ENCODE measurements at places on chromosomes 12 and 14. TPM values are rescaled to one million over a fixed set of nuclear protein-coding genes. Genes with fewer than 3 reads are reported as not detected.

The RIMBP2 gene
- 2.2 TPM for total RNA-seq

The ATG14 gene
- 20.0 TPM for total RNA-seq

The FOXG1 gene
- not detected for total RNA-seq

The PMCH gene
- not detected for total RNA-seq

The GMPR2 gene
- 20.0 TPM for total RNA-seq

The CDCA4 gene
- 2.1 TPM for total RNA-seq

The DYRK2 gene
- total RNA-seq = 15.3 TPM

The WDHD1 gene
- 0.92 TPM for total RNA-seq

The RNASE9 gene
- total RNA-seq = not detected

The IL31 gene
- total RNA-seq = not detected

The MYF5 gene
- 5.8 TPM for total RNA-seq

The WNT1 gene
- not detected for total RNA-seq

The VWF gene
- 78.8 TPM for total RNA-seq

The P2RX4 gene
- total RNA-seq = 5.1 TPM

The HOXC9 gene
- total RNA-seq = 13.6 TPM

The TNFAIP2 gene
- 22.2 TPM for total RNA-seq

GRCh38 chr12:76186131-76186906, 101.8 kb upstream of the NAP1L1 start:
- no peak for DNase-seq

DNA sequence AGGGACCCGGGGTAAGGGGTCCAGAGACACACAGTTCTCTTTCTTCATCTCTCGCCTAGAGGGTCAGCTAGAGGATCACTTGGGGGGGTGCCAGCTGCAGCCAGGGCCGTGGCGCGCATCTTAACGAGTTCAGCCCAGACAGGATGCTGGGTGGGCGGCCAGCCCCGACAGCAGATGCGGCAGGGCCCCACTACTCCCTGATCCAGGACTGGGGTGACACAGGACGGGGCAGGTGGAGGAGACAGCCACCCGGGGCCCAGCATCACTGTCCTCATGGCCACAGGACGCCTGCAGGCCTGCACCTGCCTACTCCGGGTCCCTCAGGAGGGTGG, 12.8 kb downstream of the AKT1 start:
- no peak for DNase-seq

- DNase-seq = no peak
Observed at GRCh38 chr12:11016937-11017336, 5.5 kb downstream of the TAS2R19 start.

DNA sequence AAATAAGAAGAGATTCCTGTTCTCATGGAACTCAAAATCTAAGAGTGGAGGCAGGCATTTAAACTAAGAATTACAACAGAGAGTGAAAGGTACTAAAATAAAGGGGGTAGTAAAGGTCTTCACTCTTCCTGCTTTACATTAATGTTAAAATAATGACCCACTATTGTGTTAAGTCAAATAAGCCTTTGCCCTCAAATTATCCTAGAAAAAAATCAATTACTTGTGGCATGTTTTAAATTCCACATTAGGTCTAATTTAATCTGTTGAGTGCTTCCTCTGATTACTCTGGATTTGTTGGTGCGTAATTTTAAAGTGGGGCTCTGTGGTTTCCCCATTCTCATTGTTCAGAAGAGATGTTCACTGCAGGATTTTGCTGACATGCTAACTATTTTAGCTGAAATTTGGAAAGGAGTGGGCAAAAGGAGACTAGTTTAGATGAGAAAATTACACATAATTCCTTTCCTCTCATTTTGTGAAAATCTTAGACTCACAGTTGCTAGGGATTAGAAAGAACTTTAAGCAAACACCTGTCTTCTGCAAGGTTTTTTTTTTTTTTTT, 35.5 kb downstream of the BTG1 start:
- no peak for DNase-seq

- DNase-seq = peak; percentile 22
Observed at GRCh38 chr12:67515679-67516340, 132.7 kb upstream of the DYRK2 start.

- no peak for DNase-seq
Observed at GRCh38 chr12:42593874-42594273, 4.3 kb upstream of the PRICKLE1 start.

DNA sequence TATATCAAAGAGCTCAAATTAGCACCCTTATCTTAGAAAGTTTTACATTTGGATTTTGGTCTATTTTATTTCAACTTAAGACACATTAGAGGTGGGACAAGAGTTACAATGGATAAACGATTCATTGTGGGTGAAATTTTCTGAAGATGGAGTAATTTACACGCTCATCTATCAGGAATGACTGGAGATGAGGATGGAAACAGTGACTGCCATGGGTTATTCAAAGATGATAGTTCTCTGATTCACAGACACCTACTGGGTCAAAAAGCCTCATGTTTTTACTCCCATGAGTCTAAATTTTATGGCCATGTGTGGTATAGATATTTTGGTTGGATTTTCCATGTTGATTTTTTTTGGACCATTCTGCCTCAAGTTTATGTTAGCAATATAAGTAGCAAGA, 22.1 kb downstream of the SAMD4A start:
- no peak for DNase-seq

- DNase-seq = no peak
Observed at GRCh38 chr12:116266168-116266601, 11.3 kb downstream of the MED13L start.

DNA sequence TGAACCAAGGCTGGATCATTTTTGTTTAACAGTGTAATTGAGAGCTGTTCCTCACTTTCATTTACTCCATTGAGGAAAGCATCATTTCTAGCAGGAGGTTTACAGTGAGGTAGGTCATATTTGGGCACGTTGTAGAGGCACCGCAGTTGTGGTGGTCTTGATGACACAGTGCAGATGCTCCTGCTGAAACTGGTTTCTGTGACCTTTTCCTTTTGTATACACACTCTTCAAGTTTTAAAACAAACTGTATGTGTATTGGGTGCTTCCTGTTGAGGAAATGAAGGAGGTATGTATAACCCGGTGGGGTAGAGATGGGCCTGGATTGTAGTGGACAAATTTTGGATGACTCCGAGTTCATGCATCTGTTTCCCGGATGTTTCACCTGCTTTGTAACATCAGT, 456.3 kb upstream of the RGS6 start:
- no peak for DNase-seq

GRCh38 chr14:56059054-56059453, 59.2 kb upstream of the PELI2 start:
- DNase-seq = no peak

- DNase-seq = no peak
Observed at GRCh38 chr12:104514092-104514810, 57.5 kb downstream of the CHST11 start.

GRCh38 chr14:47273939-47274338, 401.5 kb downstream of the MDGA2 start:
- no peak for DNase-seq

DNA sequence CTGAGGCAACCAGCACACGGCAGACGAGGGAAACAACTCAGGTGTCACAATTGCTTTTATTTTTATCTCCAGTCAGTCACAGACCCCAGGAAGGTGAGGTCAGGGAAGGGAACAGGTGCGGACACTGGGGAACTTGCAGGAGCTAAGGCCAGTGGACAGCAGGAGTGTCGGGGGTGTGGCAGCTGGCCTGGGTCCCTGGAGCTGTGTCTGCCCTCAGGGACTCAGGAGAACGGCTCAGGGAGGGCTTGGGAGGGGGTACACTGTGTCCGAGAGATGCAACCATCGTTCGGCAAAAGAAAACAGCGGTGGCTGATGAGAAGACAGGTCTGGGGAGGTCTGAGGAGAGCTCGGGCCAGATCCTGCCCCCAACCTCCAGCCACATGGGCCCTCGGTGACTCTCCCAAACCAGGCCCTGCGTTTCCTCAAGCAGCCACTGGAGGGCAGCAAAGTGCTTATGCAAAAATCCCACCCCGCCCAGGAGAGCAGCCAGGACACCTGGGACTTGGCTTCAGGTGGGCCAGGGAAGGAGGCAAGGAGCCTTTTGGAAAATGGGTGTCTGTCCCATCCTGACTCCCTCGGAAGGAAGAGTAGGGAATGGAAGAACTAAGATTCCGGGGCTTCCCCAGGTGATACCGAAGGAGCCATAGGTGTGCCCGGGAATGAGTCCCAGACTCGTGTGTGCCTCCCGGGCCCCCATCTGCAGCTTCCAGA, 24.1 kb upstream of the BCDIN3D start:
- no peak for DNase-seq

GRCh38 chr14:87940894-87941293, 52.1 kb downstream of the GALC start:
- no peak for DNase-seq

DNA sequence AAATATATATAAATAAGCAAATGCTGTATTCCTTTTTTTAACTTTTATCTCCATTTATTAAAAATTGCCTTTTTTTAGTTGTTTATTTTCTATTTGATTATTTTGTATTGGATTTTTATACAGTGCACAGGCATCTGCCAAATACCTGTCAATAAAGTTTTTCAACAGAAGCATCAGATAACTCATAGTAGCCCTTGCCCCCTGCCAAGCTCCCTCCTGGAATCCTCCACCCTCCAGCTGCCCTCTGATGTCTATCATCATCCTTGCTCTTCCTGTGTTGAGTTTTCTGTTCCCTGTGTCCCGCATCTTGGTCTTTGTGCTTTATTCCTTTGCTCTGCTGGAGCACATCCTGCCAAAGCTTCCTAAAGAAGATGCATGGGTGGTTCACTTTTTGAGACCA, 16.6 kb downstream of the GLRX5 start:
- no peak for DNase-seq

DNA sequence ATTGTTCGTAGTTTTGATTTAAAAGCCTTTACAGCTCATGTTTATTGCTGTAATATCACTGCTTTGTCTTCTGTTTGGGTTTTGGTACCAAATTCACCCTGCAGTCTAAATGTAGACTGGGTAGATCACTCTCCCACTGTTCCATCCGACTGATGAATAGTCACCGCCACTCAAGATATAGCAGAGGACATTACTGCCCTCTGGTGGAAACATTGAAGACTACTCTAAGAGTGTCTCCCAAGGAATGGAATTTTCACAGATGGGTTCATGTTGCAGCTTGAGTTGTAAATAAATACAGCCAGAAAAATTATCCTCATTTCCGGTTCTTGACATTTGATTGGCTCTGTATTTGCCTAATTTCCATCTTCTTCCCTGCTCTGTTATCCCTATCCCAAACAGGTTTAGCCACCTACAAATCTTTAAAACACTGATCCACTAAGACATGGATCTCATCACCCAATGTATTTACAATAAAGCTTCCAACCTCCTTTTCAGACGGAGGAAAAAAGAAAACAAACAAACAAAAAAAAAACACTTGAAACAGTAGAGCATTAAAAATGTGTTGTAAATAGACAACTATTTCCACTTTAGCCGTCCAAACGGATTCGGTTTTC, 198.3 kb upstream of the CPNE8 start:
- DNase-seq = no peak

DNA sequence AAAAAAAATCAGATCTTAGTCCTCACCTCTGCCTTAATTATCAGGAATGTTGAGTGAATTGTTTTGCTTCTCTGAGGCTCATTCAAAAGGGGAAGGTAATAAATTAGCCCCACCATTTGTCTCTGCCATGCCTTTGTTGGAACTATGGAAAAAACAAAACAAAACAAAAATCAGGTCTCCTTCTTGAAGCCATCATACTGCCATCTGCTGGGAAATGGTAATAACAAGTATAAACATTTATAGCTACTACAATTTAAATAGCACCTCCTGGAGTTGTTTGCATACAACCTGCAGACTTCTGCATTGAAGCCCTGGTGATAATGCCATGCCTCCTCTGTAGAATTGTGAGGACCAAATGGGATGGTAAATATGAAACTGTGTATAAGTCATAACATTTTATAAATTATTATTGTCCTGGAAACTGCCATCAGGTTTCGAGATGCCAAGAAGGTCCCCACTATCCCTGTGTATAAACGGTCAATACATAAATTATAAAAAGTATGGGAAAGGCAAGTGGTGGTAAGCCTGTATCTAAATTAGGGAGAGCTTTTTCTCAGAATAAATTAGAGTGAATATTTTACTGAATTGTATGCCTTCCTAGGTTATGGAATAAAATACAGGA, 87.2 kb upstream of the FGD4 start:
- DNase-seq = no peak

GRCh38 chr14:105294142-105294597, 6.6 kb downstream of the BRF1 start:
- no peak for DNase-seq

DNA sequence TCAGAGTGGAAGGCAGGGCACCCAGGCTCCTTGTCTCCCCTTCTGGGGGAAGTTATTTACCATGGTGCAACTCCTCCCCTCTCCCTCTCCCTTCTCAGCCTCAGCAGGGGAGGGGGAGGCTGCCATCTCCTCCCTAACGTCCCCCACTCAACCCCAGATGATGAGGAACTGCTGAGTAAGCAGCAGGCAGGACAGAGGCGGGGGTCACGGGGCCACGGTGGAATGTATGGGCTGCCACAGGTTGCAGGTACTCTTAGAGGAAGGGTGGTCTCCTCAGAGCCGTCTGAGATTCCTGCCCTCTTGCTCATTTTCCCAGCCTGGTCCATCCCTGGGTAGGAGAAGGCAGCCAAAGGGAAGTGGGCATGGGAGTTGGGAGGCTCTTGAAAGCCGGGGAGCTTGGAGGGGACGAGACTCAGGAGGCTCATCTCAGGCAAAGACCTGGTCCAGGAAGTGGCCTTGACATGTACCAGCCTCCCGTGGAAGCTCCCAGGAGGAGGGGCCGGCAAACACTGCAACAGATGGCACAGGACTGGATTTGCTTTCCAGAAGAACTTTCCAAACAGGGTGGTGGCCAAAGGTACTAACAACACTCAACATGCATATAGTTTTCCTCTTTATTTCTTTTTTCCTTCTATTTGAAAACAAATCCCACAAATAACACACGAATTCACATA, 19.0 kb downstream of the RIN3 start:
- DNase-seq = no peak

DNA sequence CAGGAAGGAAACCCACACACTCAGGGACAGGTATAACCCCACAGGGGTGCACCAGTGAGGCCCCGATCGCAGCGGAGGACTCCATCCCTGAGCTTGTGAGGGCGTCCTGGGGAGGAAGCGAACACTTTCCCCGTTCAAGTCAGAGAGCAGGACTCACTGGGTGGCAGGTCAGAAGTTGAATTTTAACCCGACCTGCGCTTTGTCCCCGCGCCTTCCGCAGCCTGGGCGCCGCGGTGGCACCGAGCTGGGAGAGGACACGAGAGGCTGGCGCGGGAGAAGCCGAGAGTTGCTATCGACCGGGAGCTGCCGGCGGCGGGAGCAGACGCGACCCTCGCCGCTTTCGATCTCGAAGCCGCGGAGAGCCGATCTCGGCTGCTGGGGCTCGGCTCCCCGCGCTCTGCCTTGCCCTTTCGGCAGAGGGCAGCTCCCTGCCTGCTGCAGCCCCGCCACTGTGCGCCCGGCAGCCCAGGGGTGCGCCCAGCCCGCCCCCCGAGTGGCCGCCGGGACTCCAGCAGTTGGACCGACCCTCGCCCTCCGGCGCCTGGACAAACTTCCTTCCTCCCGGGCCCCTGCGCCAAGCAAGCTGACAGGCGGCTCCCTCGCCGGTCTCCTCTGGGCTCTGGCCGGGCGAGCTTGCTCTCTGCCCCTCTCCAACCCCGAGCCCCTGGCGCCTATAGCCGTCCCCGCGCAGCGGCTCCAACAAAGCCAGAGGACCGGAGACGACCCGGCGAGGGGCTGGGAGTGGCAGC, 918 bp downstream of the LIN7A start:
- no peak for DNase-seq

- DNase-seq = no peak
Observed at GRCh38 chr14:35287431-35288013, 4.7 kb upstream of the PSMA6 start.

GRCh38 chr12:94309373-94309772, 150.3 kb downstream of the CEP83 start:
- no peak for DNase-seq

GRCh38 chr12:34292736-34293625, 270.7 kb downstream of the ALG10 start:
- DNase-seq = no peak

- no peak for DNase-seq
Observed at GRCh38 chr12:70005864-70006618, 181.0 kb downstream of the MYRFL start.
